ENCODE measurements at places on chromosomes 5 and 9.

DNA sequence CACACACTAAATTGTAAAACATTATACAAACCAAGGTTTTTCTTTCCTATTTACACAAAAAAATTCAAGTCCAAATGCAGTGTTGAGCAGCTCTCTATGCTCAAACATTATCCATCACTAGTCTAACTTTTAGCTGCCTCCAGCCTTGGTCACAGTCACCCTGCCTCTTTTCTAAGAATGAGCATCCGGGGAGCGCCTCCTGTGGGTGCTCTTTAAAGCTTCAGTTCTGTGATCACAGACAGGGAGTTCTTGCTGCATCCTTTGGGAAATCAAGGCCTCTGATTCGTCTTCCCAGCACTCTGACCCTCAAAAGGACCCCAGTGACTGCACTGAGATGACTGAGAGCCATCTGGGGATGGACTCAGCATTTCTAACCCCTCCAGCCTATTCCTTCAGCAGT, 289.6 kb downstream of the SEC61B start:
- no peak for DNase-seq

GRCh38 chr5:1930501-1930879, 47.8 kb upstream of the IRX4 start:
- DNase-seq: no peak

DNA sequence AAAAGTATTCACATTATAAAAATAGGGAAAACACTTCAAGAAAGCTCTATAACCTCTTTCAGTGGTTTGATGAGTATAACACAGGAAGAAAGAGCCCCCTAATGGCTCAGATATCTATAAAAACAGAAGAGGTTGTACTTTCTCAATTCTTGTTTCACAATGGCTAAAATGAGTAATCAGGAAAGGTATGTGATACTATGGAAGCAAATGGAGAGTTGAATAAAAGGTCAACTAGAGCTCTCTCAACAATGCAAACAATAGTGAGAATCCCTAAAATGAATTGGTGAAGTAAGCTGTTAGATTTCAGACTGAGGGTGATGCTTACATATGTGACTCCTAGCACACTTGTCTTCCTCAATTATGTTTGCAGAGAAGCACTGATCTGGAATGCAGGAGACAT, 584.6 kb upstream of the CDH18 start:
- no peak for DNase-seq

GRCh38 chr5:126054577-126055347, 368.4 kb upstream of the GRAMD2B start:
- no peak for DNase-seq

DNA sequence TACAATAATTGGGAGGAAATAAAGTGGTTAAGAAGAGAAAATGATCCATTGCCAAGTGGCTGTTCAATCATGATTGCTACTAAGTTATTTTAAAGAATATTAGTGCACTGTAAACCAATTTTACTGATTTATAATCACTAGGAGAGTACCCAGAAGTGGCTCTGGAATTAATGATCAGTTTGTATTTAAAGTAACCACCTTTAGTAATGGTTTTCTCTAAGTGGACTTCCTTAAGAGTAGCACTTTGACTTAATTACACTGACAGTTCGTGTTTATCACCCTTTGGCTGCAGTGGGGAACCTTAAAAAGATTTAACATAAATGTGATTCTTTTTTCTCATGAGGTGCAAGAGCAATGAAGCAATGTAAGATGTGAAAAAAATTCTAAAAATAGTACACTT, 310.8 kb downstream of the CDH12 start:
- DNase-seq: no peak

DNA sequence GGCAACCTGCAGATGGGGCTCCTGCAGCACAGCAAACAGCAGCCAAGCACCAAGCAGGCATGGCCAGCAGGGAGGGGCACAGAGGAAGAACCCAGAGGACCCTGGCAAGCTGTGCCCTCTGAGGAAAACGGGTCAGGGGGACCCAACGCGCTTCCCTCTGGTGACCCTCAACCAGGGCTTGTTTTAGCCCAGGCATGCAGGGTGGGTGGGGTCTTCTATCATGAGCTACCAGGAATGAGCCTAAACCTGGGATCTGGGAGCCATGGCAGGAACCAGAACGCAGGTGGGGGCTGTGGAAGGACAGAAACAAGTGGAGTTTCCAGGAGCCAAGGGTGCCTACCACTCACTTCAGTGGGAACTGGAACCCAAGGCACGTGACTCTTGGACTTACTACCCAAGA, 20.9 kb downstream of the IPPK start:
- DNase-seq: no peak

GRCh38 chr9:18825656-18826170, 207.3 kb downstream of the SAXO1 start:
- no peak for DNase-seq

GRCh38 chr9:27473111-27473529, 51.0 kb upstream of the IFNK start:
- DNase-seq: no peak

GRCh38 chr5:140883373-140883772, 1.4 kb downstream of the PCDHA13 start:
- DNase-seq: no peak

DNA sequence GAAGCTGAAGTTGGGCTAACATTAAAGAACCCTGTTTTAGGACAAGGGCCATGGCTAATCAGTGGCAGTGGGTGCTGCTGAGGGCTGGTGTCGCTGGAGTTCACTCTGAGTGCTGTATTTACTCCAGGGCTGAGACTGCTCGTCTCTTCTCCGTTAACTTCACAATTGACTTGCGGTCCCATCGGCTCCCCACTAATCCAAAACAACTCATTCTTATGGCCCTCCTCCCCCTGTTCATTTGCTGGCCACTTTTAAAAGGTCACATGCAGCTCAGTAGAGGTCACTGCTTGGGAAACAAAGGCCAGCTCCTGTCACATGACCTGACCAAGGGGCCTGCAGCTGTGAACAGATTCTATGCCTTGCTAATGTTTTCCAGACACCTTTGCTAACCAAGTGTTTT, 38.4 kb downstream of the PTCH1 start:
- no peak for DNase-seq

DNA sequence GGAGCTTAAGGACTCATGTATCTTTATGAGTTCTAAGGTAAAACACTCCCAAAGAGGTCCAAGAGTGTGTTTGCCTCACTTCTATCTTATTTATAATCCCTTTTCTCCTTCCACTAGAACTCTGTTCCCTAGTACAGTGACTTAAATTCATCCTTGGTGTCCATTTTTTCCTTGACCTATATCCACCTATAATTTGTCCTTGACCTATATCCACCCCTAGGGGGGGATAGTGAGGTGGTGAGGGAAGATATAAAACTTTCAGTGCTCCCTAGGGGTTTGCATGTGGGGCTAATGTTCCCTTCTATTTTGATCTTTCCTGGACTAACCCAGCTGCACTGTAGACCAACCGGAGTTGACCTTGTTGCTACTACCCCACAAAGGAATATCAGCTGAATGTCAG, 83.5 kb upstream of the GNAQ start:
- DNase-seq: no peak

DNA sequence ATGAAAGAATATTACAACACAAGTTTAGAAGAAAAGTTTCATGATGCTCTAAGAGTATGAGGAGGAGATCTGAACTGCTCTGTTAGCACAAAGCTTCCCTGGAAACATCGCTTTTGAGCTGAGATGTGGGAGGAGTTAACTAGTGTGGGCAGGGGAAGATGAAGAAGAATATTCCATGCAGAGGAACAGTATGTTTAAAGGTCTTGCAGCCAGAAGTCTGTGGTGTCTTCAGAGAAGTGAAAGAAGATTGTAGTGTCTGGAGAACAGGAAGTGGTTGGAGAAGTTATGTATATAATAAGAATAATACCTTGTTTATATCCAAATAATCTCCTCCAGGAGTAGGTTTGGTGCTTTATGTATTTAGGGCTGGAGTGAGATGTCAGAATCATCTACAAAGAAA, 406.7 kb downstream of the MAN2A1 start:
- no peak for DNase-seq

GRCh38 chr5:180816608-180817534, 14.3 kb upstream of the MGAT1 start:
- DNase-seq: no peak

DNA sequence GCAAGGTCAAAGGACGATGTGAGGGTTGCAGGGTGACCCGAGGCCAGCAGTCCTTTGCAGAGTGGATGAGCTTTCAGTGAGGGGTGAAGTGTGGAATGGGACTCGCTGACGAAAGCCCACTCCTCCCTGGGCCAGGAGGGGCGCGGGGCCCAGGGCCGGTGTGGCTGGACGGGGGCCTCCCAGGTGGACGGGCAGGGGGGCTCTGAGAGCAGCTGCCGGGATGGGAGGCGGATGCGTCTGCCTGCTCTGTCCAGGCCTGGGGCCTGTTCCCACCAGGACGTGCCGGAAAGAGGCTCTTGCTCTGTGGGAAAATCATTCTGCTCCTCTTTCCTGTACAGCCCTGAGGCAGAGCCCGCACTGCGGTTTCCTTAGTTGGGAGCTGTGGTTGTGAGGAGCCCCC, 24.3 kb downstream of the IRX4 start:
- no peak for DNase-seq

DNA sequence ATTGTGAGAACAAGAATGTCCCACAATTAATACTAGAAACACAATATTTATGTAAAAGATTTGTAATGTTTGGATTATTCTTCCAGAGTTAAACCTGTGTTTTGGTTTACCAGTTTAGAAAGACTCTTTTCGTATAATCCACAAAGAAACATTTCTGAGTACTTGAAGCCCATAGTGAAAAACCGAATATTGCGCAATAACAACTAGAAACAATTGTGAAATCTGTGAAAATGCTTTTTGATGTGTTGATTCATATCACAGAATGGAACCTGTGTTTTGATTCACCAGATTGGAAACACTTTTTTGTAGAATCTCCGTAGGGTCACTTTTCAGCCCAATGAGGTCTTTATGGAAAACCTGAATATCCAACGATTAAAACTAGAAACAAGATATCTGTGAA, 386.2 kb downstream of the PRDM9 start:
- no peak for DNase-seq

- DNase-seq: no peak
Observed at GRCh38 chr5:94969174-94969573, 315.7 kb downstream of the MCTP1 start.

- no peak for DNase-seq
Observed at GRCh38 chr5:10333154-10334006, 20.1 kb upstream of the MARCHF6 start.

GRCh38 chr5:63128018-63128417, 549.4 kb downstream of the LRRC70 start:
- no peak for DNase-seq

DNA sequence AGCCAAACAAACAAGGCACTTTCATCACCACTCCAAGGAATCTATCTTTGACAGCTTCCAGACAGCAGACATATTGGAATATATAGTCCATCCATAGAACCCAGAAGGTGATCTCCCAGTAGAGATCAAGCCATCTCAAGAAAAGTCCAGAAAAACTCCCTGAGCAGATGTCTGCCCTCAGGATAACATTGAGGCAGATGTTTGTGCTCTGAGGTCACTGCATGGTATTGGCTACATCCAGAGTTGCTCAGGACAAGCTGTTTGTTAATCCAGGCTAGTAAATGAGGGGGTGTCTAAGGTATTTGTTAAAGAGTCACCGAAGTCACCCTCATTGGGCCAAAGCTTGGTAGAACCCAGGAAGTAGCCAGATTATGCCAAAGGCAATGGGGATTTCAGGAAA, 556.3 kb upstream of the KLF4 start:
- no peak for DNase-seq

DNA sequence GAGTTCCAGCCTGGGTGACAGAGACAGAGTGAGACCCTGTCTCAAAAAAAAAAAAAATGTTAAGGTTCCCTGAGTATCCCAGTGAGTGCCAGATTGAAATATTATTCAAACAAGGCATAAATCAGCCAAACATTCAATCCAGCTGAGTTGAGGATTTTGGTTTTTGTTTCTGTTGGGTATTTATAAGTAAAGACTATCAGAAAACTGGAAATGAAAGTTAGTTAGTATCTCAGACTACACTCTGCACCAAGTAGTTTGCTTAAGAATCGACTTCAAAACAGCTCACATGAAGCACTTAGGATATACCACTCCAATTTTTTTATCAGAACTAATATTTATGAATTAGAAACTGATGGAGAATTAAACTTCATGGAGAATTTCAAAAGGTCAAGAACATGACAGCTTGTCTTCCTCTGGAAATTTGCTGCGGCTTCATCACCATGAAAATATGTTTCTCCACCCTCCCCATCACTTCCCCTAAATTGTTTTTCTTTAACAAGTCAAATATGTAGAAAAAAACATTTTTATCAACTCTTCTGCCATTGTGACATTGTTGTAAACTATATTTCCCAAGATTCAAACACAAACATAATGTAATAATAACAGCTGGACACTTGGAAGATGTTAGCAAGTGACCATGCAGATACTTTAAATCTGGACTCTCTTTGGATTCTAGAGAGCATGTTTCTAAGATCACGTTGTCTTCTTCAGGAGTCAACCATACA, 110.0 kb upstream of the PTGER4 start:
- DNase-seq: no peak

- DNase-seq: no peak
Observed at GRCh38 chr5:56056875-56057274, 62.1 kb upstream of the IL6ST start.

- DNase-seq: no peak
Observed at GRCh38 chr9:122320413-122320881, 50.4 kb upstream of the PTGS1 start.

- no peak for DNase-seq
Observed at GRCh38 chr9:34010979-34011378, 37.7 kb downstream of the UBAP2 start.

DNA sequence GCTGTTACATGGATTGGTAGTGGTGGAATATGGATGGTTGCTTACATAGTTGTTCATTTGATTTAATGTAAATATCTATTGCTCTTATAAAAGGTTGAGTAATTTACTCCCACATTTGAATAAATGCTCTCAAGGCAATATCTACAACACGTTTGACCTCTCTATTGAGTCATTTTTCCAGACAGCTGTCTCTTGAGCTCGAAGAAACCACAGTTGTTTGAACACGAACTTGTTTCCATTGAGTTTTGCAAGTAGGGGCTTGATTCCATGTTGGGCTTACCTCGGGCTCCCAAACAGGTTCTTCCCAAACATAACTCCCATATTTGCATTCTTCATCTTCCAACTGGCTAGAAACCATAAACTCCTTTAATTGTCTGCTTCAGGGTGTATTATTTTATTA, 115.0 kb upstream of the HMHB1 start:
- DNase-seq: no peak

All from stimulated activated CD8-positive, alpha-beta memory T cell treated with anti-CD3 and anti-CD28 coated beads, Interleukin-7, amount 100 ng/mL, for 1 hour (primary cell).